ENCODE measurements at places on chromosomes 4 and X.
A peak's percentile ranks its signal among the peaks of the same experiment; 100 is the strongest.

- peak; percentile 47 for DNase-seq
Observed at GRCh38 chr4:143514497-143514896, 995 bp downstream of the SMARCA5 start.

DNA sequence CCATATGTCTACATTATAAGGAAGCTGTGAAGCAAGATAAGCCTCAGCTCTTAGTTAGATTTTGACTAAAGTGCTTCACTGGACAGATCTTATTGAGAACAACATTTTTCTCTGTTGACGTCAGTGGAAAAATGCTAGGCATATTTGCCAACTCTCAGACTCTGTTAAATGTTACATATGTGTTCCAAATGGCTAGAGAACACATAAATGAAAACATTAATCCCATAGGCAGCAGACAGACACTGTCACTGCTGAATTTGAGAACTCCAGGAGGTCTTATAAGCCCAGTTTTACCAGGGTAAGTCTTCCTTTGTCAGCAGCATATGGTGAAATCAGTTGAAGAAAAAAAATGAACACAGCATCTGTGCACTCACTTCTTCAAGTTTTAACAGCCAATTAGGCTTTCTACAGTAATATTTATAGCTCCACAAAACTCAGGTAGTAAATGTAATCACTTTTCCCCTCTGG, 186.9 kb downstream of the CAMK2D start:
- no peak for DNase-seq

GRCh38 chrX:54786967-54787366, 11.1 kb downstream of the ITIH6 start:
- no peak for DNase-seq

- peak; percentile 21 for DNase-seq
Observed at GRCh38 chrX:13852001-13852695, 35.3 kb upstream of the GPM6B start.

DNA sequence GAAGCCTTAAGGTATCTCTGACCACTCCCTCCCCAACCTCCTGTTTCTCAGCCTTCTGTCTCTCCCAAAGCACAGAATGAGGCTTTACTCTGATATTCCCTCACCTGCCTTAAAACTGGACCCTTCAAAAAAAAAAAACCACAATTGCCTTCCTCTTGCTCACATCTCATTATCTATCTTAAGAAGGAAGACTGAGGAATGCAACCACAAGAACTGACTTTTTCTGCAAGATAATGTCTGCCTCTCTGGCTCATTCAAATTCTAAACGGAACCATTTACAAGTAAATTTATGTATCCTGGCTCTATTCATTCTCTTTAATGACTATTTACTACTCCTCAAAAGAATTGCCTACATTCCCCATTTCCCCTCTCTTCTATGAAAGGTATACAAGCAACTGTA, 545.5 kb upstream of the HTR2C start:
- no peak for DNase-seq

DNA sequence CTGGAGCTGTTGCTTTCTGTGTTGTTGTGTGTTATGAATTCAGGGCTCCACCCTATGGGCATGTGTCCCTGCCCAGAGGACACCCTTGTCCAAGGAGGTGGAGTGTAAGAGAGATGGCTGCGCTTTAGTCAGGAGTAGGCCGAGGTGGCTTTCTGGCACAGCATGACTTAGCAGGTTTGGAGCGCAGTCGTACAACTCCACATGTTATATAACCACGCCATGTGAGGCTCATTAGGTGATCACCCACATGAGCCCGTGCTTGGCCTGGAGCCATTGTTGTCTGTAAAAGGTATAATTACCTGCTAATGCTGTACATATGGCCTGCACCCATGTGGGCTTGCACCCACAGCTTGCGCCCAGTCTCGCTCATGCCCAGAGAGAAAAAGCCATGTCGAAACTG, 15.8 kb upstream of the ANAPC4 start:
- DNase-seq, result no peak

GRCh38 chrX:16138108-16138427, 14.7 kb downstream of the GRPR start:
- peak; percentile 25 for DNase-seq

DNA sequence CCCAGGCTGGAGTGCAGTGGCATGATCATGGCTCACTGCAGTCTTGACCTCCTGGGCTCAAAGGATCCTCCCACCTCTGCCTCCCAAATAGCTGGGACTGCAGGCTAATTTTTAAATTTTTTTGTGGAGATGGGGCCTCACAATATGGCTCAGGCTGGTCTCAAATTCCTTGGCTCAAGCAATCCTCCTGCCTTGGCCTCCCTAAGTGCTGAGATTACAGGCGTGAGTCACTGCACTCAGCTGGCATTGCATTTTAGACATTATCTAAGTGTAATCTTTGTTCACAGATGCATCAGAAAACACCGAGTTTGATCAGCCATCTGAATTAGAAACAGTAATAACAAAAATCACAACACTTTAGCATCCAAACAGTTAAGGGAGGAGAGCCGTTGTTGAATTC, 53.4 kb upstream of the CBR4 start:
- no peak for DNase-seq

DNA sequence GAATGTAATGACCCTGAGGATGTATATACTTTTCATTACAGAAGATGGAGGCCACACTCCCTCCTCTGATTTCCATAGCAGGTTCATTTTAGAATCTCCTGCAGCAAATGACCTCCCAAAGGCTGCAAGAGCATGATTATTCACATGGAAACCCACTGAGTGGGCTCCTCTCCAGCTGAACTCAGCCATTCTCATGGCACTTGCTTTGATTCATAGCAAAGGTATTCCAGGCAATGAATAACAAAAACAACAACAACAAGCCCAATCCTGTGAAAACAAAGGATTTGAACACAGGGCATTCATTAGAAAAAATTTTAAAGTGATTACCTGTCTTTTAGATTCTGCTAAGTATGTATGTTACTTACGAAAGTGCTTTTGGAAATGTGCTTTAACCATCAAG, 894.0 kb upstream of the FRG1 start:
- no peak for DNase-seq

GRCh38 chrX:118756101-118756500, 28.7 kb downstream of the IL13RA1 start:
- DNase-seq, result no peak

Data from GM06990 (cell line).